Tongue (tissue), 3 donors: ENCODE measurements at places on chromosomes 11 and 22. TPM values are rescaled to one million over a fixed set of nuclear protein-coding genes. Genes with fewer than 3 reads are reported as not detected.

DPAGT1 gene
- total RNA-seq: 8.0 TPM

DDX25 gene
- total RNA-seq: not detected

UPK3A gene
- total RNA-seq: not detected

MRGPRF gene
- total RNA-seq: 20.5 TPM

APOA5 gene
- not detected for total RNA-seq

MDK gene
- total RNA-seq: 81.8 TPM

GRCh38 chr11:23087407-23087806 is 227.1 kb upstream of the CCDC179 start:
- no peak for DNase-seq

DNA sequence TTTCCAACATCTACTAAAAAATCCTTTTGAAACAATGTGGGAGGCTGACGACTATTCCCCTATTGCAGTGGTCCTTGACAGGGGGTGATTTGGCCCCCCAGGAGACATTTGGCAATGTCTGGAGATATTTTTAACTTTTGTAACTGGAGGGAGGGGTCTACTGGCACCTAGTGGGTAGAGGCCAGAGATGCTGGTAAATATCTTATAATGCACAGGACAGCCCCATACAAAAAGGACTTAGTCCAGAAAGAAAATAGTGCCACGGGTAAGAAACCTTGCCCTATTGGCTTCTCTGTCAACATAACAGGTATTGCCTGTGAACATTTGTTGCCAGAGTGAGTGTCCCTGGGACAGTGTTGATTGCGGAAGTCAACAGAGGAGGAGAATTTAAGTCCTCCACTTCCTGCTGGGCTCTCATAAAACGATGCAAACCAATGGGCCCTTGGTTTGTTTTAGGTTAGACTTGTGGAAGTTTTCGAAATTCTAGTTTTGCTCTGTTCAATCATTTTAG is 101.6 kb downstream of the MAML2 start:
- no peak for DNase-seq

DNA sequence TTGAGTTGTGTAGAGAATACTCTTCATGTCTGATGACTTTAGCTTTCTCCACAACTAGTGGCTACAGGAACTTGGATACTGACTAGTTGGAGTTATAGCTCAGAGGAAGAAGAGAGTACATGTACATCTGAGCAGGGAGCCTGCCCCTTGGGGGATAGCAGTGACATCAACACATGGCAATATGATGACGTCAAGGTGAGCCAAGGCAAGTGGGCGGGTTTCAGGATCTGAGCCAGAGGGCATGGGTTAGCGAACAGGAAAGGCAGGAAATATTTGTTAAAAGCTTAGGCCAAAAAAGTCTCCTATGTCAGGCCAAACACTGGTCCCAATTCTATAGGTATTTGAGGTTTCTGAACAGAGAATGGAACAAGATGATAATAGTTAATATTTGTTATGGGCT is 42.0 kb upstream of the HORMAD2 start:
- DNase-seq: peak; percentile 24

- DNase-seq: no peak
These were observed 39.3 kb upstream of the PICALM start for GRCh38 chr11:86108191-86108590.

GRCh38 chr11:31509429-31510345 is at the start of the genes ELP4 and IMMP1L:
ELP4 (plus strand) TSS chr11:31509767; CDS start chr11:31509785, 18 bp downstream.
IMMP1L (minus strand) TSS chr11:31509622; CDS start chr11:31463276, 46,346 bp downstream.
- DNase-seq: peak; percentile 99

GRCh38 chr11:72005347-72006260 is 6.9 kb downstream of the IL18BP start:
- no peak for DNase-seq

GRCh38 chr22:46047841-46048595 is 71.1 kb upstream of the WNT7B start:
- no peak for DNase-seq

GRCh38 chr11:2202900-2203439 is 31.4 kb upstream of the TH start:
- no peak for DNase-seq

- DNase-seq: no peak
These were observed 4.1 kb downstream of the GNAZ start for GRCh38 chr22:23074451-23074850.

GRCh38 chr11:116542406-116542805 is 230.4 kb downstream of the BUD13 start:
- DNase-seq: no peak

DNA sequence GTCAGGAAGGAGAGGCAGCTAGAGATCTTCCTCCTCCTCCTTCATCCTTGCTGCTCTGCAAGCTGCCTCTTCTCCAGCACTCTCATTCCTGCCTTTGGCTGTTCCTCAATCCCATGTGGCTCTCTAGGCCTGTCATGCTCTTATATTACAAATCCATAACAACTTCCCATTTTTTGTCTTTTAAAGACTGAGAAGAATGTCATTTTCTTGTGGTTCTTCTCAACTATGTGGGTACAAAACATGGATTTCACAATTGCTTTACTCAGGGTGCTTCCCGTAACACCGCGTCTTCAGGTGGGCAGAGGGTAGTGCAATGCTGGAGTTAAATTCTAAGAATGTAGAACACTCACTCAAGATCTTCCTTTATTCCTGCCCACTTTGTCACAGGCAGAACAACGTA is 6.8 kb upstream of the CAT start:
- DNase-seq: no peak

- no peak for DNase-seq
These were observed 139.7 kb downstream of the CNTN5 start for GRCh38 chr11:99160447-99160846.
